ENCODE measurements at places on chromosomes 3 and 15. TPM values are rescaled to one million over a fixed set of nuclear protein-coding genes. Genes with fewer than 3 reads are reported as not detected.

GRCh38 chr15:72172796-72173195, 24.8 kb downstream of the GRAMD2A start:
- no peak overlapping the region for H3K4me3 ChIP-seq
- no peaks in the 10 kb centered on the region for H3K27me3 ChIP-seq
- peaks cover 22% of the 10 kb centered on the region for H3K4me1 ChIP-seq
- no peaks in the 10 kb centered on the region for H3K36me3 ChIP-seq
- no peak overlapping the region for H3K27ac ChIP-seq

GRCh38 chr3:121924734-121925133, 30.5 kb downstream of the SLC15A2 start:
- no peak overlapping the region for H3K27ac ChIP-seq
- H3K4me3 ChIP-seq: no peak overlapping the region
- H3K4me1 ChIP-seq: no peaks in the 10 kb centered on the region
- DNase-seq: no peak

The PLOD2 gene
- 30.7 TPM for total RNA-seq

DNA sequence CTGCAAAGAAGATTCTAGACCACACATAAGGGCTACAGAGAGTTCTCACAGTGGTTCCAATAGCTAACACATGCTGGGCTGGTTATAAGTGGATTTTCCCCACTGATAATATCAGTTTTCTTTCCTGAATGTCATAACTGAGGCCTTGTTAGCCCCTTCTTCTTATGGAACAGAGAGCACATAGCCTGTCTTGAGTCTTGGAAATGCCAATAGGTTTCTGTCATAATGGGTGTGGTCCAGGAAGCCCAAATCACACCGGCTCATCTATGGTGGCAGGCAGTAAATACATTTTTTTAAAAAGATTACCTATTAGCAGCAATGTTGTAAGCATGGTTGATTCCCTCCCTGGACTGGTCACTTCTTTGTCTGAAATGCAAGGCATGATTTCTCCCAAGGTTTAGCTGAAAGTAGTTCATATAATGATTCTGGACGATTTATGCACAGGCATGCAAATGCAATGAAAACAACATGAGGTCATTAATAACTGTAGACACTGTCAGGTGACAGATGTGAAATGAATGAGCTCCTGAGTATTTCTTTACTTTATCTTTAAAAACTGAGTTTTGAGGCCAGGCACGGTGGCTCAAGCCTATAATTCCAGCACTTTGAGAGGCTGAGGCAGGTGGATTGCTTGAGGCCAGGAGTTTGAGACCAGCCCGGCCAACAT, 67.2 kb upstream of the ATP2C1 start:
- no peaks in the 10 kb centered on the region for H3K36me3 ChIP-seq
- DNase-seq: no peak
- H3K4me3 ChIP-seq: no peak overlapping the region
- no peak overlapping the region for H3K27ac ChIP-seq

The SLC22A14 gene
- 0.30 TPM for total RNA-seq

DNA sequence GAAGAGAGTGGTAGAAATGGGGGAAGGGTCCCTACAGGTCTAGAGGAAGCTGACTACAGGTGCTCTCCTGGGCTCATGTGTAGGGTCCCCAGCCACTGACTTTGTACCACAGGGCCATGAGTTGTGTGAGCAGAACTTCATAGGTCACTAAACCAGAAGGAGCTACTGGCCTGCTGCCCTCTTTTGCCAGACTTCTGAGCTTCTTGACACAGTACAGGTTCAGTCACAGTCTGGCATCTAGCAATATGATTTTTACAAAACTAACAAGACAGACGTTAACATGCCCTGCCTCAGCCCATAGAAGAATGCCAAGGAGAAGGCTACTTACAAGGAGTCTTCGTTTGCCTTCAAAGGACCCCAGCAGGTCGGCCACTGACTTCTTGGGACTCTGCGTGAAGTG, 3.2 kb downstream of the CCDC80 start:
- peaks cover 15% of the 10 kb centered on the region for H3K4me1 ChIP-seq
- no peak overlapping the region for H3K27ac ChIP-seq
- DNase-seq: no peak
- no peaks in the 10 kb centered on the region for H3K36me3 ChIP-seq

DNA sequence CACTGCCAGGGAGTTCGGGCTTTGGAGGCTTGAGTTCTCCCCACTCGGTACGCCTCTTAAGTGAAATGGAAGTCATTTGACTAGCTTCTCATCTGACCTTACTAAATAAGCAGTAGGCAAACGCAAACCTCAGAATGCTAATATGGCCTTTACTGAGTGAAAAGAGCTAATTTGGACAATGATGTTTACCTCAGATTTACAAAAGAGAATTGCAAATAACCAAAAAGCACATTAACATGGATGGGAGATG, 1.6 kb upstream of the RNU6-1 start:
- peaks cover 19% of the 10 kb centered on the region for H3K4me1 ChIP-seq
- peak overlapping the region; percentile 91 for H3K4me3 ChIP-seq
- H3K36me3 ChIP-seq: no peaks in the 10 kb centered on the region
- H3K27me3 ChIP-seq: no peaks in the 10 kb centered on the region
- DNase-seq: no peak
